Endothelial cell (in vitro differentiated cells): ENCODE measurements at places on chromosomes 2 and 18. TPM values are rescaled to one million over a fixed set of nuclear protein-coding genes. Genes with fewer than 3 reads are reported as not detected.
A peak's percentile ranks its signal among the peaks of the same experiment; 100 is the strongest.

The BIN1 gene
- total RNA-seq = 182 TPM

The PLCD4 gene
- total RNA-seq = 90.2 TPM

DNA sequence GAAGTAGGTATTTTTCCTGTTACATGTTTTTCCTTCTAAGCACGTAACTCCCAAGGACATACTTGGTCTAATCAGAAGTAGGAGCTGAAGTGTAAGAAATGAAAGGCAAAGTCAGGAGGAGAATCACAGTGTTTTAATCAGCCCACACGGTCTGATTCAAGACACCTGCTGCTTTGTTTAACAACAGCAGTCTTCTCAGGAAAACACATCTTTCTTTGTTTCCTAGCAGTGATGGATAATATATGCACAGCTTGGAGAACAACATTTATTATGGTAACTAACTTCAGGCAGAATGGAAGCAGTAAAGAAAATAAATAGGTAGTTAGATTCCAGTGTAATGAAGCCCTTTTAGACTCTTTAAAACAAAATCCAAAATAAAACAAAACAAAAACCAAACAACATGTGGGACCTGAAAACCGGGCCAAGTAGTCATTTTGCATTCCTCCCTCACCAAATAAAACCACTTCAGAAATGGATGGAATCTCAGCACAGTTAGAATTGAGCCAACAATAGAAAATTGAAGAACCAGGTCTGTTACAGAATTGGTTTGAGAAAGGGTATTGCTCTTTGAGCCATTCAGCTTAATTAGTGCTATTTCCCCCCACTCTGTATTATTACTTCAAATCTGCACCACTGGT is 61.1 kb upstream of the UGP2 start:
- no peaks in the 10 kb centered on the region for H3K27me3 ChIP-seq
- no peak for DNase-seq
- no peak overlapping the region for H3K27ac ChIP-seq
- no peak overlapping the region for H3K4me3 ChIP-seq

DNA sequence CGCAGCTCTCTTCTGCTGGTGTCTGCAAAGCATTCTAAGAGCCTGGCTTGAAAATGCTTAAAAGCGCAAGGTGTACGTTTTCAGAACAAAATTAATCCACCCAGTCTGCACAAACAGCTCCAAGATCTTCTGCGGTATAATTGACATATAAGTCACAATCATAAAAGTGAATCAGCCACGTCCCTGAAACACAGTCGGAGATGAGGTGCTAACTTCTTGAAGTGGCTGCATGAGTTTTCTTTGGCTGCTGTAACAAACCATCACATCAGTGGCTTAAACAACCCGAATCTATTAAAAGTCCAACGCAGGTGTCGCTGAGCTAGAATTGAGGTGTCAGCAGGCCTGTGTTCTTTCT is 32.6 kb downstream of the ARL4C start:
- H3K4me3 ChIP-seq = no peak overlapping the region
- H3K36me3 ChIP-seq = no peaks in the 10 kb centered on the region
- no peak overlapping the region for H3K27ac ChIP-seq
- peaks cover 4% of the 10 kb centered on the region for H3K27me3 ChIP-seq
- DNase-seq = no peak
- H3K4me1 ChIP-seq = peaks cover 2% of the 10 kb centered on the region

The TMEM200C gene
- 0.85 TPM for total RNA-seq

The MYCN gene
- 8.5 TPM for total RNA-seq

The ANKMY1 gene
- 5.6 TPM for total RNA-seq

DNA sequence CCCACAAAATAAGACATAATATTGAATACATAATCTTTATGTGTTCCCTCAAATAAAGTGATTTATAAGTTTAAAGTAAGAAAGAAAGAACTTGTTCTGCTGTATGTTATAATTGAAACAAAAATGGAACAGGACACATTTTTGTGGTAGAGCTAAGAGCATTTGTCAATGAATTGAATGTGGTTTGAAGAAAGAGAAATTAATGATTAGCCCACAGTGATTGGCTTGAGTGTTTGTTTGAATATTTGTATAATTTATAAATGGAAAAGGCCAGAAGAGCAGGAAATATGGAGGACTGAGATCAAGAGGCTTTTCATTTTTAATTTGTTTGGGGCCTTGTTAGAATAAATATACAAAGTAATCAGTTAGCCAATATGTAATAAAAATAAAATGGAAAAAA is 395.1 kb upstream of the CDH19 start:
- DNase-seq = no peak
- H3K4me3 ChIP-seq = no peak overlapping the region
- H3K36me3 ChIP-seq = no peaks in the 10 kb centered on the region

- no peaks in the 10 kb centered on the region for H3K36me3 ChIP-seq
- H3K27ac ChIP-seq = no peak overlapping the region
- H3K27me3 ChIP-seq = no peaks in the 10 kb centered on the region
- H3K4me3 ChIP-seq = no peak overlapping the region
- DNase-seq = no peak
Measured at GRCh38 chr2:176024083-176024482, 22.0 kb upstream of the LNPK start.

The RGPD3 gene
- total RNA-seq = 0.15 TPM

DNA sequence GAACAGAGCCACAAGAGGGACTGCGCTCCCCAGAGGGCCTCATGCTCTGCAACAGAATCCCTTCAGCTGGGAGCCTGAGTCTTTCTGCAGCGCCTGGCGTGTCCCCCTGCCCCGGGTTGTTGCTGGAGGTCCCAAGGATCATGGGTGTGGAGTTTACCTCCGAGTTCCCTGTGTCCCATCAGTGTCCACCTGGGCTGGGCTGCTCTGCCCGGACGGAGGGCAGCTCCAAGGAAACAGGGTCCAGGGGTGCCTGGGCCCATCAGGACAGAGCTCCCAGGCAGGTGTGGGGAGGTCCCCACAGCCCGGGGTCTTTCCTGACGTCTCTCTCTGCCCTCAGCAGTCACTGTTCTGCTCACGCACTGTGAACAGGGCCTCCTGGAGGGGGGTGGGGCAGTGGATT is 63.5 kb downstream of the EMILIN2 start:
- peaks cover 34% of the 10 kb centered on the region for H3K27me3 ChIP-seq
- peaks cover 4% of the 10 kb centered on the region for H3K4me1 ChIP-seq
- no peak for DNase-seq
- H3K36me3 ChIP-seq = peaks cover 30% of the 10 kb centered on the region
- H3K4me3 ChIP-seq = no peak overlapping the region

DNA sequence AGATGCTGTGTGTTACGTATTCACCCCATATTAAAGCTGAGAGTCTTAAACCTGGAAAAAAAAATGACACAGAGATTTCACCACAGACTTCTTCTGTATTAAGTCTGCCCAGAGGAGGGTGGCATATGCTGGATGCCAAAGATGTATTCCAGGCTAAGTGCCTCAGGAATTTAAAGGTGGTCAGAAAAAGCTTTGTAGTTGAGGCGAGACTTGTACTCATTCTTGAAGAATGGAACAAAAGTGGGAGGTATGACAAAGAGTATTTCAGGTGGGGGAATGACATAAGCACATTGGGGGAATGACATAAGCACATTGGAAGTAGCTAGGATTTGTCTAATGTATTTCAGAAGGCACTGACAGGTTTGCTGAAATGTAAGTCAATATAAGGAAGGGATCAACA is 98.6 kb downstream of the BABAM2 start:
- H3K36me3 ChIP-seq = no peaks in the 10 kb centered on the region
- peaks cover 4% of the 10 kb centered on the region for H3K4me1 ChIP-seq
- no peak overlapping the region for H3K4me3 ChIP-seq
- no peak overlapping the region for H3K27ac ChIP-seq
- H3K27me3 ChIP-seq = no peaks in the 10 kb centered on the region
- no peak for DNase-seq

The UGT1A3 gene
- total RNA-seq = not detected

The COL6A3 gene
- 1.6 TPM for total RNA-seq

DNA sequence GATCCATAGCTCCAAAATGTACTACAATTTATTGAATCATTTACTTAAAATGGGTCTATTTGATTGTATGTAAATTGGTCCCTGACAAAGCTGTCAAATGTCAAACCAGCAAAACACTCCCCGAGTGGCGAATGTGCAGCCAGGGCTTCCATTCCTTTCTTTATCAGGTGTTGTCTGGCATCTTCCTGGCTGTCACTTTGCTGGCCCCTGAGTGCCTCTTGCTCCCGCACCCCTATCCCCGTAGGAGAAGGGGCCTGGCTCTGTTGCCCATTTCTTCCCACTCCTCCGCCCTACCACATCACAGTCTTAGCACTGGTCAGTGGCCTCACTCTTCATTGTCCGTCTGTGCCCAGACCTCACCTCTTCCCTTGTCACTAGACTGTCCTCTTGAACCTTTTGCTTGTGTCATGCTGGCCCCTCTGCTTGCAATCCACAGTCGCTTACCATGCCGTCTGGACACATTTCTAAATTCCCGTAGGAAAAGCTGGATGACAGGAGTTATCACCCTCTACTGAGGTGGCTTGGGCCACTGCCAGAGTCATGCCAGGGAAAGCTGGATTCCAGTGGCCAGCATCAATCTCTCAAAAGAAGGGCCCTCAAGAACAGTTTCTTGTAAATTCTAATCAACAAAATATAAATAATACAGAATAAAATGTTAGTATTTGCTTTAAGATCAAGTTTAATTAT is 15.4 kb downstream of the UBE2F start:
- H3K27ac ChIP-seq = no peak overlapping the region
- peaks cover 31% of the 10 kb centered on the region for H3K36me3 ChIP-seq
- peaks cover 20% of the 10 kb centered on the region for H3K27me3 ChIP-seq
- DNase-seq = no peak

The VIT gene
- total RNA-seq = 3.6 TPM

The TXNDC2 gene
- total RNA-seq = not detected

The SRD5A2 gene
- 0.64 TPM for total RNA-seq

GRCh38 chr2:128793404-128793803 is 474.7 kb upstream of the HS6ST1 start:
- H3K27ac ChIP-seq = no peak overlapping the region
- no peak for DNase-seq
- H3K27me3 ChIP-seq = peaks cover 3% of the 10 kb centered on the region
- peaks cover 1% of the 10 kb centered on the region for H3K4me1 ChIP-seq
- no peak overlapping the region for H3K4me3 ChIP-seq
- H3K36me3 ChIP-seq = peaks cover 4% of the 10 kb centered on the region

DNA sequence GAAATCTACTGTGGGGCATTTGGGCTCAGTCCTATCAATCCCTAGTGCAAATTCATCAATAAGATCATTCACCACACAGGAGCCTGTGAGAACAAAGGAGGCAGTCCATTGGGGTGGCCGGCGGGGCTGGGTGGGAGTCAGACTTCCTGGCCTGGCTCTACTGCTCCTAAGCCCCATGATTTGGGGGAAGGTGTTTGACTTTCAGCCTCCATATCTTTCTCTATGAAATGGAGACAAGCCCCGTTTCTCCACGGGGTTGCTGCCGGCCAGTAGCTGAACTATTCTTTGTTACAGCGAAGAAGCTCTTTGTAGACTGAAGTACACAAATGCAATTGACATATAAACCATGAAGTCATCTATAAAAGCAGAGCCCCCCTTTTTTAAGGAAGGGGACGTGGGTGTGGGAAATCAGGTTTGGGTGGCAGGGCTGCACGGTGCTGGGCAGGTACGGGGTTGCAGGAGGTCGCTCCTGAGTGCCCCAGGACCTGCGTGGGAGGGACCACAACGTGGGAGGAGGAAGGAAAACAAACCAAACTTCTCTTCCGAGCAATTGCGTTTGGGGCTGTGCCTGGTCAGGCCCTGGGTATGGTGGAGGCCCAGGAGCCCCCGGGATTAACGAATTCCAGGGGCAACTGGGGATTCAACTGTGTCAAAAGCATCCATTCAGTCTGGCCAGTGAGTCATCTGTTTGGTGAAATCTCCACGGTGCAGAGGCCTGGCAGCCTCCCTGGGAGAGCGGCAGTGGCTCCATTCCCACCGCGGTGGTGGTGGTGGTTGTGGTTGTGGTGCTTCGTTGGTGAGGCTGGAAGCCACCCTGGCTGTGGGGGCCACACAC is 18.2 kb downstream of the FBLN7 start:
- no peak overlapping the region for H3K4me3 ChIP-seq
- no peaks in the 10 kb centered on the region for H3K36me3 ChIP-seq
- no peak overlapping the region for H3K27ac ChIP-seq
- DNase-seq = no peak
- H3K27me3 ChIP-seq = peaks cover 2% of the 10 kb centered on the region

The C18orf32 gene
- 33.2 TPM for total RNA-seq

GRCh38 chr2:41806286-41806685 is 241.5 kb upstream of the PKDCC start:
- H3K27ac ChIP-seq = no peak overlapping the region
- no peaks in the 10 kb centered on the region for H3K36me3 ChIP-seq
- H3K27me3 ChIP-seq = no peaks in the 10 kb centered on the region
- DNase-seq = no peak
- no peak overlapping the region for H3K4me3 ChIP-seq

- no peak overlapping the region for H3K27ac ChIP-seq
- DNase-seq = no peak
Measured at GRCh38 chr2:25388491-25388890, 46.8 kb upstream of the DNMT3A start.

DNA sequence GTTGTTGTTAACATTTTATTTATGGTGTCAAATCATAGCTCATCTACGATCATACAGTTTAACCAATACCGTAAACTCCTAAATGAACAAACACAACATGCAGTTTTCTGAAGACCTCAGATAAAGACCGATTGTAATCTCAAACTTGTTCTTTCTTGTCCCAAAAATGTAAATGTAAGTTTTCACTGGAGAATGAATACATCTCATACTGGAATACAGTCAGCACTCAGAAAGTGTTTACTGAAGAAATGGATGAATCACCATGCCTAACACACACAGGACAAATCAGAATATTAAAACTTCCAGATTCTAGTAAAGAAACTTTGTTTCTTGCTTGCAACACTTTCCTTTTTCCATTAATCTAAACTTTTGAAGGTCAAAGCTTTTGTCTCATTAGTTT is 380.5 kb downstream of the DLGAP1 start:
- H3K36me3 ChIP-seq = no peaks in the 10 kb centered on the region
- no peaks in the 10 kb centered on the region for H3K4me1 ChIP-seq
- H3K27ac ChIP-seq = no peak overlapping the region
- no peak overlapping the region for H3K4me3 ChIP-seq
- no peak for DNase-seq

DNA sequence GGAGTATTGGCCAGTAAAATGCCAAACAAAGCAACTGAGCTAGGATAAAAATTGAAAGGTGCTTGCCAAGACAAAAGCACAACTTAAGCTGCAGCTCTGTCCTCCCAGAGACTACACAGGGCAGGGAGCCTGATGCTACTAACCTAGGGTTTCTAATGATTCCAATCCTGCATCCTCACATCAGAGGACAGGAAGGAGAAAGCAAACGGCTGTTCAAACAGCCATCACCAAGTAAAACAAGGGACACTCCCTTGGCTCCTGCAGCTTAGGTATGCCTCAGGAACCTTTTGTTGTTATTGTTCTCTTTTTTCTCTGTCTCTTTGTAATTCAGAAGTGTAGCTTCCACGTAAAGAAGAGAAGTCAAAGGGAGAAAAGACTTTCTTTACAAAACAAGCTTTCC is 99.5 kb downstream of the TCF4 start:
- H3K27me3 ChIP-seq = no peaks in the 10 kb centered on the region
- H3K36me3 ChIP-seq = no peaks in the 10 kb centered on the region
- no peak overlapping the region for H3K4me3 ChIP-seq
- H3K27ac ChIP-seq = peak overlapping the region; percentile 68
- no peak for DNase-seq
